Aorta (tissue), 5 donors: ENCODE measurements at places on chromosomes 4 and X. TPM values are rescaled to one million over a fixed set of nuclear protein-coding genes. Genes with fewer than 3 reads are reported as not detected.

- no peak overlapping the region for H3K27ac ChIP-seq
- H3K4me3 ChIP-seq: no peak overlapping the region
- peaks cover 2% of the 10 kb centered on the region for H3K4me1 ChIP-seq
- H3K36me3 ChIP-seq: no peaks in the 10 kb centered on the region
- DNase-seq: no peak
- no peaks in the 10 kb centered on the region for H3K27me3 ChIP-seq
These were observed 260.6 kb upstream of the DIAPH2 start for GRCh38 chrX:96424007-96424406.

DNA sequence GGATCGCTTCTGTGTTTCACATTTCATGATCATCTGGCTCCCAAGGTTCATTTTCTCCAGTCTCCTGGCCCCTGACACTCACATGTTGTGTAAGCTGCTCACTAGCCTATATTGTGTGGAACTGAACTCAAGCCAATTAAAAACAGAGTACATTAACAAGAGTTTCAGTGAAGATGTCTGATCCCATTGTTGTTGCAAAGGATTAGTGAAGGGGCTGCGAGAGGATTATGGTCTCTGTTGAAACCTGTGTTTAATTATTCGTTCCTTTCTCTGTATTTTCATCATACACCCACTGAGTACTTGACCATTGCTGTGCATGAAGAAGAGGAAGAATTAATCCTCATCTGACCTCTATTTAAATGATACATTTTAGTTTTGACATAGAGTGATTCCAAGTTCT lies 54.7 kb downstream of the AFF2 start:
- H3K4me3 ChIP-seq: no peak overlapping the region
- H3K36me3 ChIP-seq: no peaks in the 10 kb centered on the region
- H3K27ac ChIP-seq: no peak overlapping the region
- no peak for DNase-seq
- no peaks in the 10 kb centered on the region for H3K4me1 ChIP-seq

DNA sequence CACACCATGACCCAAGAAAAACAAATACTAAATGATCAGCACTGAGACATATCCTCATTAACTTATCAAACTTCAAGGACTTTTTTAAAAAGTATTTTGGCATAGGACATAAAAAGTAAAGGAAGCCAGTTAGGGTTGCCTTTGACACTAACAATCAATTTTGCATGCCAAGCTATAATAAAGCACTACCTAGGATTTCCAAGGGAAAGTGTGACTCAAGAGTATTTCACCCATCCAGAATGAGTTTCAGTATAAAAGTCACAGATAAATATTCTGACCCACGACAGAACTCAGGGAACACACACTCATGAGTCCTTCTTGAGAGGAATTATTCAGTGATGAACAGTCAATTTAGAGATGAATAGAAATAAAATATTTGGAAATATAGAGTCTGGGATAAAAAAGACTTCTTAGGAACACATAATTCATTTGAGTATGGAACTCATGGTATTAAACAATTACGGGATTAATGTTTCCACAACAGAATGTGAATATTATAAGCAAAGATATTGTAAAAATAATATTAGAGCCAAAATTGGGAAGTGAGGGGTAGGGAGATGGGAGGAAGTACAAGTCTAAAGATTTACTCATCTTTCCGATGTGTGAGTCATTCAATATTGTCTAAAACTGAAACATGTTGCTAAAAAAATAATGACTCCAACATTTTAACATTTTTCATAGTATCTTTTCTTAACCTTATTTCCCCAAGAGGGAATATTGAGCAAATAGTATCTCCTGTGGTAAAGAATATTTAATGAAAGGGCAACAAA lies 143.5 kb upstream of the LNX1 start:
- DNase-seq: no peak
- H3K4me3 ChIP-seq: no peak overlapping the region
- H3K36me3 ChIP-seq: no peaks in the 10 kb centered on the region
- no peaks in the 10 kb centered on the region for H3K27me3 ChIP-seq
- no peak overlapping the region for H3K27ac ChIP-seq

DNA sequence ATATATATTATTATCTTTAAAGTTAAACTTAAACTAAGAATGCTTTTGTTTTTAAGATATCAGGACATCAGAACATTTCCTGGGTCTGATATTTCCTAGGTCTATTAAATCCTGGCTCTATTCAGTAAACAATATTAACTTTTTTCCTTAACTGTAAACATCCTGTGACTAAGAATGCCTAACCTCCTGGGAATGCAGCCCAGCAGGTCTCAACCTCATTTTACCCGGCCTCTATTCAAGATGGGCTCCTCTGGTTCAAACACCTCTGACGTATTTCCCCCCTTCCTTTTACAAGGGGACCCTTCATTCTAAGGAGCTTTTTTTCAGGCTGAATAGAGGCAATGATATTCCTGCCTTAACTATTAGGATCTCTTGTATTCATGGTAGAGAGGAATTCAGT lies 35.8 kb upstream of the DYNLT3 start:
- H3K27ac ChIP-seq: no peak overlapping the region
- H3K4me3 ChIP-seq: no peak overlapping the region
- H3K27me3 ChIP-seq: no peaks in the 10 kb centered on the region
- H3K4me1 ChIP-seq: no peaks in the 10 kb centered on the region

LRCH2 gene
- total RNA-seq: 10.9 TPM

MAGT1 gene
- total RNA-seq: 54.6 TPM

IL9R gene
- total RNA-seq: 0.30 TPM

DNA sequence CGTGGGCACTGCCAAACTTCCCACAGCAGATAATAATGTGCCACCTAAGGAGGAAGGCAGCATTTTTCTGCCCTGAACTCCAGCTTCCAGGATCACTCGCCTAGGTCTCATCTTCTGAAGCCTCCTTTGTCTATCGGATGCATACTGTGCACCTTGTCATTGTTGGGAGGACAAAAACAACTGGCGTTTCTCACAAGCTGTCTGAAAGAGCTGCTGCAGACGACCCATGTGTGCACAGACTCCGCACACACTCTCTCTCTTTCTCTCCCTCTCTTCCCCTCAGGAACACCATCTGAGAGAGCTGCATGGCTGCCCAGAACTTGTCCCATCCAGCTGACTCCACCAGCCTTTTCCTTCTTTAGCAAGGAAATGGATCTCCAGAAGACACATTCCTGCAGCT lies 83.0 kb downstream of the MAML3 start:
- no peak overlapping the region for H3K27ac ChIP-seq
- H3K36me3 ChIP-seq: no peaks in the 10 kb centered on the region
- no peaks in the 10 kb centered on the region for H3K27me3 ChIP-seq
- no peak for DNase-seq
- no peak overlapping the region for H3K4me3 ChIP-seq
